Omental fat pad (tissue), 4 donors: ENCODE measurements at places on chromosomes 4 and X.

GRCh38 chr4:532588-533317, 33.7 kb downstream of the PIGG start:
- DNase-seq: no peak

GRCh38 chr4:65623506-65623905, 46.8 kb downstream of the EPHA5 start:
- no peak for DNase-seq

DNA sequence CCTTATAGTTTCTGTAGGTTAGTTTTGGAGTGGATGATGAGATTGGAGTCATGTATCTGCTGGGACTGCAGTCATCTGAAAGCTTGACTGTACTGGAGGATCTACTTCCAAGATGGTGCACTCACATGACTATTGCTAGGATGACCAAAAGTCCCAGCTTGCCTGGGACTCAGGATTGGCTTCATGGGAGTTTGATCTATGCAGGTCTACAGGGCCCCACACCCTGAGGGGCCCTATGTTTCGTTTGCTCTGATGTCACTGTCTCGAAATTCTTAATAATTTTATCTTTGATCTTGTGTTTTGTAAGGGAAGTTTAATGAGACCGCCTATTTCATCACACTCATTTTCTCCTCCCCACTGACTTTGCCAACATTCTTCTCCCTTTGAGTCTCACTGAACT, at the start of gene SMIM9:
TSS of gene SMIM9 (minus strand) at position 101 of the 400 bp plus-strand sequence. CDS start 3,806 bp downstream, outside the sequence.
- no peak for DNase-seq

DNA sequence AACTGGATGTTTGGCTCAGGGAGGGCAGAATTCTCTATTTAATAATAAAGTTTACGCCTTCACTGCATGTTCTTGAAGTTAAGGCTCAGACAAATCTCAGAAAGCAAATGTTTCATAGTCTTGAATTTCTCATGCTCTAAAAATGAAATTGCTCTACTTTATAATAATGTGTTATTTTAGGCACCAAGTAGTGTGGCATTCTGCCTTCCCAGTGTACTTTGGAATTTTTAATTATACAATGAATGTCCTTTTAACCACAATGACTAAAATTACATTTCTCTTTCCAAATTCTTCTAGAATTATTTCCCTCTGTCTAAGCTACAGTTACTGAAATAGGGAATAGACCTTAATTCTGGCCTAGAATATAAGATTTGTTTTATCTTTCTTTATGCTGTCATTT, 97.9 kb upstream of the PDE5A start:
- DNase-seq: no peak

GRCh38 chr4:84497504-84498202, 1.4 kb downstream of the NKX6-1 start:
- no peak for DNase-seq

- no peak for DNase-seq
Measured at GRCh38 chr4:72842323-72842722, 227.2 kb downstream of the COX18 start.

DNA sequence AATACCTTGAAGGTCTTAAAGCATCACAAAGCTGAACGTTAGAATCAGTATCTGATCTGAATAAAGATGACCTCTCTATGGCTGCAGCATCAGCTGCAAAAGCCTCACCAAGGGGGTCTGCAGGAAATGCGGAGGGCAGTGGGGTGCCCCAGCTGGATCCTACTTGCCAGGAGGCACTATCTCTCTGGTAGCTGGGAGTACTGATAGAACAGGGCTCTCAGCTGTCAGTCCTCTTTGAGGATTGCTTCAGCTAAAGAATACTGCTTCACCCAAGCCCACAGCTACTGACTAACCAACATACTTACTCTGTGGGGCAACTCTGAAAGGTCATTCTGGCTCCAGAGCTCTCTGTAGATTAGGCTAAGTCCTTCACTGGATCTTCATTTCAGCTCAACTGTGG, 112.5 kb upstream of the ZFP42 start:
- DNase-seq: no peak

DNA sequence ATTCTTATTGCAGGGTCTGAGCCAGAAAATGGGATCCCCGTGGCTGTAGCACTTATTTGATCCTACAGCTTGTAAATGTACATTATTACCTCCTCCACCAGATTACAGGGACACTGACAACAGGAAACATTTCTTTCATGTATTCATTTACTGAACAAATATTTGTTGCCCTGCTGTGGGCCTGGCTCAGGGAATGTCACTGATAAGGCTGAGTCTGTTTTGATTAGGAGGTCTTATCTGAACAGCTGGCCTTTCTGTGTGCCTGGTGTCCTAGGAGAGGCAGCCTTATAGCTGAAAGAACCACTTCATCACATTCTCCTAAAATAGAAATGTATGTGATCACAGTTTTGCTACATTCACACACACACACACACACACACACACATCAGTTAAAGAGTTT, 45.5 kb upstream of the PROM1 start:
- DNase-seq: no peak

- no peak for DNase-seq
Measured at GRCh38 chrX:50035126-50035525, 112.7 kb downstream of the CLCN5 start.

DNA sequence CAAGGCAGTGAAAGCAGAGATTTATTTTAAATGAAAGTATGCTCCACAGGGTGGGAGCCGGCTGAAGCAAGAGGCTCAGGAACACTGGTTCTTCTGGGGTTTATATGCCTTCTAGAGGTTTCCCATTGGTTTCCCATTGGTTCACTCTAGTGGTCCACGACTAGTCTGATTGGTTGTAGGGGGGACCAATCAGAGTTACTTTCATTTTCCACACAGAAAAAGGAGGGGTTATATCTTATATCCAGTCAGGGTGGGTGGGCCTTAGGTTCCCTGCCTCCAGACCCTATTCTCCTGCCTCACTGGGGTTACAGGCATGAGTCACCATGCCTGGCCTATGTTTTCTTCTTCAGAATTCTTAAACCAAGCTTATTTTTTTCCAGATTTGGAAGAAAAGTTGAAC, 101.6 kb downstream of the KLHL8 start:
- no peak for DNase-seq

DNA sequence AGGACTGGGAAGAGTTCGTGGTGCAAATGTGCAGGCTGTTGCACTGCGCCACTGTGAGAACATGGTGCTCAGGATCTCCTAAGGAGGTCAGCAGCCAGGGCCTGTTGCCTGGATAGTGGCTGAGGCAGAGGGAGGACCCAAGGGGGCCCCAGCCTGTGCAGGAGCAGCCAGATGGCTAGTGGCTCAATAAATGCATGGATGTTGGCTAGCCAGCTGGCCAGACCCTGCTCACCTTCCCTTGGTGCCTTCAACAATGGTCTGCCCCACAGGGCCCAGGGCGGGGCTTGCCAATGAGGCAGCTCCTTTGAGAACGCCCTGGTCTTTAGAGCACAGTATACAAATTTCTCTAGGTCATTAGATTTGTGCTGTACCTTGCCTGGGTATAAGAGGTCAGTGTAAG, 67.4 kb downstream of the TNIP2 start:
- DNase-seq: no peak

- DNase-seq: no peak
Measured at GRCh38 chr4:151854731-151855130, 93.9 kb upstream of the GATB start.

DNA sequence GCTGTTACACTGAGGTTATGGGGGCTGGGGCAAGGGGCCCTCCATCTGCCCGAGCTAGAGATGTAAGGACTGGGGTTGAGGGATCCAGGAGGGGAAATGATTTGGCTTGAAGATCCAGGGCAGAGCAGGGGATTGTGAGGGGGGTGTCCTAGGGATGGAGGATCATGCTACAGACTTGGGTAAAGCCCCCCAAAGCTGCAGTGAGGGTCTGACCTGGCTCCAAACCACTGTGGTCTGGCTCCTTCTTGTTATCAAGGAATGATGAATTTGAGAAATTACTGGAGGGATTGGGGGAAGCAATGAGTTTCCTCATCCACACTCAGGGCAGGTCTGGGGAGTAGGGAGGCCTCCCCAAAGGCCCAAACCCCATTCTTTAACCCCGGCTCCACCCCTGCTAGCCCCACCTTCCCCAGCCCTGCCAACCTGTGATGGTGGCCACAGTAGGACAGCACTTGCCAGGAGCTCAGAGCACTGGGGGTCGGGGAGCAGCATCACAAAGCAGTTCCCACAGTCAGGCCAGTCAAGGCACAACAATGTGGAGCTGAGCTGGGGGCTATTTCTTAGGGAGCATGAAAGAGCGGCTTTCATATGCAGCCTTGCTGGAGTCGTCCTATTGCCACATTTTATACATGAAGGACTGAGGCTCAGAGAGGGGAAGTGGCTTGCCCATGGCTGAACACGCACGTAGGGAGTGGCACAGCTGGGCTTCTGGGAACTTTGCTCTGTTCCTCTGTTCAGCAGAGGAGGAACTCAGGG, 165.5 kb downstream of the EFNB1 start:
- no peak for DNase-seq

DNA sequence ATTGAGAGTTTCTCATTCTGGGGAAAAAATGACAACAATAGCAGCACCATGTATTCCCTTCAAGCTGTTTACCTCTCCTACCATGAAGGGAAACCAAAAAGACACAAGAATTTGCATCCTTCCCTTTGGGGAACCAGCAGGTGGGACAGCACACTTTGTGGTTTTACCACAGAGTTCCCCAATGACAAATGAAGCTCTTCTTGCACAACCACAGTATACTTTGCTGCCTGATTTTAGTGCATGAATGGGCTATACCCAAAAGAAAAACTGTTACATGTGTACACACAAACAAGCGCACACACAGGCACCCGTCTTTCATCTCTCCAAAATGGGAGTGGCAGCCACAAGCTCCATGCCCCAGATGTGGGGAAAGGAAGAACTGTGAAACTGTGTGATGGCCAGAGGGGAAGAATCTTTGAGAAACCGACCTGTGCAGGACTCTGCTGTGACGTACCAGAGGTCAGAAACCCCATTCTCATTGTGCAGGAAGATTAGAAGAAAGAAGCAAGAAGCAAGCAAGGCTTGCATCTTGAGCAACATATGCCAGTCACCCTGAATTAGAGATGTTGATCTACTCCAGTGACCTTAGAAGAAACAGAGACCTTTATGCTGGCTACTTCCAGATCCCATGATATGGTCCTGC, 2.7 kb upstream of the MAML3 start:
- DNase-seq: no peak

DNA sequence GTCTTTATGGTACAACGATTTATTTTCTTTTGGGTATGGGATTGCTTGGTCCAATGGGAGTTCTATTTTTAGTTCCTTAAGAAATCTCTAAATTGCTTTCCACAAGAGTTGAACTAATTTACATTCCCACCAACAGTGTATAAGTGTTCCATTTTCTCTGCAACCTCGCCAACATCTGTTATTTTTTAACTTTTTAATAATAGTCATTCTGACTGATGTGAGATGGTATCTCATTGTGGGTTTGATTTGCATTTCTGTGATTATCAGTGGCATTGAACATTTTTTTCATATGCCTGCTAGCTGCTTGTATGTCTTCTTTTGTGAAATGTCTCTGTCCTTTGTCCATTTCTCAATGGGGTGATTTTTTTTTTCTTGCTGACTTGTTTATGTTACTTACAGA, 42.8 kb downstream of the UCHL1 start:
- no peak for DNase-seq

DNA sequence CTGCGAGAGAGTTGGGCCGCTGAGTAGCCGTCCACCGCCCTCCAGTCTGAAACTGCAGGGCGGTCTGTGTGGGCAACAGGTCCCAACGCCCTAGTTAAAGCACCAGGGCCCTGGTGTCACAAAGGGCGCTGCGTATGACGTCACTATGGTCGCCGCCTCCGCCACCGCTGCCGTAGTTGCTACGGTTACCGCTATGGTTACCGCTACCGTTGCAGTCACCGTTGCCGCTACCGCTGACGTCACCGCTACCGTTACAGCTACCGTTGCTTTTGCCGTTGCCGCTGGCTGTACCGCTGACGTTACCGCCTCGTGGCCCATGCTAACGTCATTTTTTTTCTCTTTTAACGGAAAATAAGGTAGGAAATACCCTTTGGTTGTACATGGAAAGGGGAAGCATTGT, at the start of gene PPP1R2C:
TSS of gene PPP1R2C (minus strand) at position 68 of the 400 bp plus-strand sequence. CDS start 84 bp downstream, outside the sequence.
- no peak for DNase-seq

DNA sequence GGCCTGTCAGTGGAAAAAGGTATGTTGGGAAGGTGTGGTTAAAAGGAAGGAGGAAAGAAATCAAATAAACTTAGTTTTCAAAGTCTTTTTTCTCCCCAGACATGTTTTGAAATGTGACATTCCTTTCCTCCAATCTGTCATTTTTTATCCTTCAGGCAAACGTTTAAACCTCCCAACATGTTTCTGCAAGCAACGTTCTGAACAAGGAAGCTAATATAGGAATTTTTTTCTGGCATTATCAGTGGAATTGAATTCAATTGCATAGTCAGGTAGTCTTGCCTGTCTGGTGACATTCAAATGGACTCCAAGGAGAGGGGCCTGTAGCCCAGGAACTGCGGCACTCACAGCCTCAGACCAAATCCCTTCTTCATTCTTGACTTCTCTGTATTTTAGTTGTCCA, 30.0 kb upstream of the RASSF6 start:
- DNase-seq: no peak

GRCh38 chr4:81146466-81146865, 68.6 kb downstream of the PRKG2 start:
- DNase-seq: no peak

DNA sequence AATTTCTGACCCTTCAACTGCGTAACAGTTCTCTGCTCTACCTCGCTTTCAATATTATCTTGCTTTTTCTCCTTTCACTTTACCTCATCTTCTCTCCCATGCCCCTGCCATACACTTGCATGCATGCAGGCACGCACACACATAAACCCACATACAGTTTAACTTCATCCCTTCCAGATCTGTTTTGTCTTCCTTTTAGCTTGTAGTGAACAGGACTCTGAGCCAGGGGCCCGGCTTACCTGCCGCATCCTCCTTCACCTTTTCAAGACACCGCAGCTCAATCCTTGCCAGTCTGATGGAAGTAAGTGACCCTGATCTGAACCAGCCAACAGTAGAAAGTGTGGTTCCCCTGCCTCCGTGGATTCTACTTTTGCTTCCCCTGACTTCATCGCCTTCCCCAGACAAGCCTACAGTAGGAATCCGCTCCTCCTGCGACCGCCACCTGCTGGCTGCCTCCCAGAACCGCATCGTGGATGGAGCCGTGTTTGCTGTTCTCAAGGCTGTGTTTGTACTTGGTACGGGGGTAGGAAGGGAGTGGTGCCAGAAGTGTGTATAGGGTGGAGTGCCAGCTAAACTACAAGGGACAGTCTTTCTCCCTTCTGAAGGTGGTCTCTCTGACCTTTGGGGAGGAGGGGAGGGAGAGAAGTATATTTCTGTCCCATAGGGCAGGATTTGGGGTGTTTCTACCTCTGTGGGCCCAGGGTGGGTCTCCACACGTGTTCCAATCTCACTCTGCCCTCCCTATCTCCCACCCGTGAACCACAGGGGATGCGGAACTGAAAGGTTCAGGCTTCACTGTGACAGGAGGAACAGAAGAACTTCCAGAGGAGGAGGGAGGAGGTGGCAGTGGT, 10.7 kb downstream of the MED12 start:
- DNase-seq: peak; percentile 37

- DNase-seq: no peak
Measured at GRCh38 chr4:150315691-150316090, 237.4 kb downstream of the DCLK2 start.

GRCh38 chr4:99633772-99634171, 23.9 kb downstream of the C4orf54 start:
- DNase-seq: no peak
